ENCODE measurements at places on chromosomes 6 and 20.
A peak's percentile ranks its signal among the peaks of the same experiment; 100 is the strongest.

DNA sequence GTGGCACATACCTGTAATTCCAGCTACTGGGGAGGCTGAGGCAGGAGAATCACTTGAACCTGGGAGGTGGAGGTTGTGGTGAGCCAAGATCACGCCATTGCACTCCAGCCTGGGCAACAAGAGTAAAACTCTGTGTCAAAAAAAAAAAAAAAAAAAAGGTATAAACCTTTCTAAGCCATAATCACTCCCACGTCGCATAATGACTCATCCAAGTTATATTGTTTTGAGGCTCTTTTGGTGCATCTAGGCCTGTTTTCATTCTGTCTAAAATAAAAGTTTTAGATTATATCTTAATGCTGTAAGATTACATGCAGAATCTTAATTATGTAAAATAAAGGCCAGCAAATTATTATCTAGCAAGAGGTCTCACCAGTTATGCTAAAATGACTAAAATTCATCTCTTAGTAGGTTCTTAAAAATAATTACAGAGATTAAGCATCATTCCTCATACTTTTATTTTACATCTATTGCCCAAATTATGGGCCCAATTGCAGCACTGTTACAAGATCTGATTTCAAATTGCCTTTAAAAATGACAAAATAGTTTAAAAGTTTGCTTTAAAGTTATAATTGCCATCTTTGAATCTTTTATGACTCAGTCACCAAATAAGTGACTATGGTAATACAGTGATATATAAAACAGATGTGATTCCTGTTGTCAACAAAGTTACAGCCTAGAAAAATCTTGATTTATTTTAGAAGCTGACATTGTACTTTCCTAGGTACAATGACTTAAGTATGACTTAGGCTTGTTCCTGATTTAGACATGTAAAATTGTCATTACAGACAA, 10.4 kb upstream of the SUMO4 start:
- DNase-seq = no peak

- DNase-seq = no peak
These were observed 31.8 kb downstream of the SAYSD1 start for GRCh38 chr6:39083231-39083634.

GRCh38 chr6:52288841-52289240, 4.3 kb upstream of the MCM3 start:
- no peak for DNase-seq

DNA sequence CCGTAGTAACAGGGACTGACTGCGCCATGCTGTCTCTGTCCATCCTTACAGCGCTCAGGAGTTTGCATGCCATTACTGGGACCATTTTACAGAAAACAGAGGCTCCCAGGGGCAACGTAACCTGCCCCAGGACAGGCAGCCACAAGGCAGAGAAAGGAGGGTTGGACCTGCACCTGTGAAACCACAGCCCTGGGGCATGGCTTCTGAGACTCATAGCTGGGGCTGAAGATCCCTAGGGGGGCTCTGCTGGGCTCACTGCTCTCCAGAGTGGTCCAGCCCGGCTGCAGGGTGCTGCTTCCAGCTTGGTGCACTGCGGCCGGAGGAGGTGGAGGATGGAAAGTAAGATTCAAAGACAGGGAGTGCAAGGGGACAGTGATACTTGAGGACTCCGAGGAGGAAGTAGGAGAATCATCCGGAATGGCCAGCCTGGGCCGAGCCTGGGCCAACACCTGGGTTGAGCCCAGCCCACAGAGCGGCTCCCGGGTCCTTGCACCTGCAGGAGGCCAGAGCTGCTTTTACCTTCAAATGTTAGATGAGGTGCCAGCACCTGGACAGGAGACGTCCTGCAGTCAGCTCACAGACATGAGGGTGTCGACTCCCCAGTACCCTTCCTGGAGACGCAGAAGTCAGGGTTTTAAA, 183.2 kb downstream of the CDH4 start:
- no peak for DNase-seq

GRCh38 chr6:148835920-148836441, 89.2 kb downstream of the UST start:
- no peak for DNase-seq

DNA sequence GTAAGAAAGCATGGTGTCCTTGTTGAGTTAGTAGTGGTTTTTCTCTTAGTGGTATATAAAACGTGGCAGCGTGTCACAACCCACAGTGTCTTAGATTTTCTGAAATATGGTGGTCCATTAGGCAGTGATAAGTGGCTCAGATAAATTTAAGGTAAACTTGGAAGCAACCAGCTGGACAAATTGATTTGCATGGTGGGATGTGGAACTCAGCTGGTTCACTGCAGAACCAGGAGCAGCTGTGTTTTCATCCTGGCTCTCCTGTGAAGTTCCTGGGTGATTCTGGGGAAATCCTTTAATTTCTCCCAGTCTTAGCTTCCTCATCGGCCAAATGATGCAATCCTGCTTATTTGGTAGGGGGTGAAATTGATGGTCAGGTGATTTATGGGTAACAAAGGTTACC, 32.9 kb upstream of the EEF1E1 start:
- DNase-seq = no peak

DNA sequence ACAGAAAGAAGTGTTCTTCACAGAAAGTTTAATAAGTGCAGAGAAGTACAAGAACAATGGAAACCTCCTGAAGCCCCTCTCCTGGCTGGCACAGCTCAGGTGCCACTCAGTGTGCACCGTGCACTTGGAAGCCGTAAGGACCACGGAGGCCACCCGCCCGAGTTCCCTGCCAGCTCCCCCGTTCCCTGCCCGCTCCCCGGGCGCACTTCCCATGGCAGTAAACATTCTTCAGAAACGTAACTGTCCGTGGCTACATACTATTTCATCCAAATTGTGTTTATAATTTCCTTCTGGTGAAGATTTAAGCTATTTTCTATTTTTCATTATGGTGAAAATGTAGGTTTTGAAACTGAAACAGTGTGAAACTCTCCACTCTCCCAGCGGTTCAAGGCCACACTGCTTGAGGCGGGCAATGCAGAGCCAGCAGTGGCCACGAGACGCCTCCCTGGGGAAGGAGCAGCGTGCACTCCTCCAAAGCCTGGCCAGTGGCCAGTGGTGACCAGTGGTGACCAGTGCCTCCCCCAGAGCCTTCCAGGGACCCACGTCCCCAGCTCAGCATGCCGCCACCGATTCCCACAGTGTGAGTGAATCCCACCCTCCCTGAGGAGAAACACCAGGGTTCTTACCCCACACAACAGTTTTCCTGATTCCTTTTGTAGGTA, 46.4 kb downstream of the TAF4 start:
- no peak for DNase-seq

DNA sequence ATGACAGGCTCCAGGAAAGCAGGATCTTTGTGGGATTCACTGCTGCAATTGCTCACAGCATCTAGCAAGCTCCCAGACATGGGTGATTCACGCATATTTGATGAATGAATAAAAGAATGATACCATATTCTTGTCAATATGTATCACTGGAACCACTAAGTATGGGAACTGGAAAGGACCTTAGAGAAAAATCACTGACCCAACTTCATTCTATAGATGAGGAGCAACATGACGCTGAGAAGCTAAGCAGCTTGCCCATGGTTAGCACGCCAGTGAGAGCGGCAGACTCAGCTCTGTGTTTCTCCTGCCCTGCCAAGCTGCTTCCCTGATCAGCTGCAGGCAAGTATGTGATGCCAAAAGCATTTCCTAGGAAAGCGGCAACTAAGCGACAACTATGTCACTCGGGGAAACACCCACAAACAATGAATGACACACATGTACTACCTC, 66.8 kb downstream of the PPP1R3G start:
- no peak for DNase-seq

DNA sequence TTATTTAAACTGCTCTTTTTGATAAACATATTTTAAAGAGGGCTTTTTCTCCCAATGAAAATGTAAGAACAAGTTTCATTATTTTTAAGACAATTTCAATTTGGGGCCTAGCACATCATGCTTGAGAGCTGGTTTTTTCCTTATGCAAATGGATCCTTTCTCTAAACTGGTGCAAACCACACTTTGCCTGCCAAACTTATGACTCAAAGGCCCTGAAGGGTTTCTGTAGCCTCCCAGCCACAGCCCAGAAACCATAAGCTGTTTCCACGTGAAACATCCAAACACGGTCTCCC, 451 bp upstream of the HSF2 start:
- DNase-seq = no peak

DNA sequence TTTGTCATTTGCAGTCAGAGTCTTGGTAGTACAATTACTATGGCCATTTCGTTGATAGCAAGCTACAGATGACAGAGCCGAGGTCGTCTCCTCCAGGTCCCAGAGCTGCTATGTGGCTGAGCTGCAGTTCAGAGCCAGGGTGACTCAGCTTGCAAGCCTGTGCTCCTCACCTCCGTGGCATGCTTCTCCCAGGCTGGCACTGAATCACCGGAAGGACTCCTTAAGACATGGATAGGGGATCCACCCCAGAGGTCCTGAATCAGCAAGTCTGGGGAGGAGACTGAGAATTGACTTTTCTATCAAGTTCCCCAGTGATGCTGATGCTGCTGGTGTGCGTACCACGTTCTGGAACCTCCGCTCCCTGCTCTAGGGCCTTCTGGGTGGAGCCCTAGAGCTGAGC, 291.2 kb downstream of the CDH26 start:
- DNase-seq = no peak

DNA sequence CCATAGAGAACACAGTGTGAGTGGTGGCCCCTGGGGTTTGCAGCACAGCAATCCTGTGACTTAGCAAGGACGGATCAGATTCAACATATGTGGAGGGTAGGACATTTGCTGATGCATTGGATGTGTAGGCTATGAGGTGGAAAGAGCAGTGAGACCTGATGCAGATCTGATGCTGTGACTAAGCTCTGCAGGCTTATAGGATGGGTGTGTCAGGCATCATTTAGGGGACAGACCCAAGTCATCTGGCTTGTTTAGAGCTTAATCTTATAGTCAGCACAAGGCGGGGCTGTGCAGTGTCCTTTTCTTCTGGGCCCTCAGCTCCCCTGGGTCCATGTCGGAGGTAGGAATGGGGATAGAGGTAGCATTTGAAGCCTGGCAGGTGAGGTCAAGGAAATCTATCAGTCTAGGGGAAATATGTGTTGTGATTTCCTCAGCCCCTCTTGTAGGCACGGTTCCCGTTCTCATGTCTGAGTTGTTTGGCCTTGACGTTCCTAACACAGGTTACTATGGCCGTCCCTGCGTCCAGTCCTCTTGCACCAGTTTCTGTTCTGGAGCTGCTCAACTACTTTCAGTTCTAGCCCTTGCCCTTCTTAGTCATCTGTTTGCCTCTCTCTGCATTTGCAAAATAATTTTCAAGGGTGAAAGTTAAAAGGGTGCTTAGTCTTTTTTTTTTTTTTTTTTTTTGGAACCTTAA, 15.6 kb upstream of the MAPRE1 start:
- no peak for DNase-seq

DNA sequence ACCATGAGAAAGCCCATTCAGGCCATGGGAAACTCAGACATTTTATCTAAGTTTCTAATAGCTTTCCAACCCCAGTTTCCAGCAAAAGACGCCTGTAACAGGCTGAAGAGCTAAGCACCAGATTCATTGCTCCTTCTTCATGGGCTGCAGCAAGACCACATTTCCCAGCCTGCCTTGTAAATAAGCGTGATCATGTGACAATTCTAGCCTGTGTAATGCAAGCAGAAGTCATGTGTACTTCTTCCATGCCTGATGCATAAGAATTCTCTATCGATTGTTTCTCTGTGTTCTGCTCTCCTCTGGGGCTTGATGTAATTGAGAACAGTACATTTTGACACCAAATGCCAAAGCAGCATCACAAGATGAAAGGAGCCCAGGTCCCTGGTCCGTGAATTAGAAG, 6.8 kb downstream of the PCSK2 start:
- DNase-seq = no peak

DNA sequence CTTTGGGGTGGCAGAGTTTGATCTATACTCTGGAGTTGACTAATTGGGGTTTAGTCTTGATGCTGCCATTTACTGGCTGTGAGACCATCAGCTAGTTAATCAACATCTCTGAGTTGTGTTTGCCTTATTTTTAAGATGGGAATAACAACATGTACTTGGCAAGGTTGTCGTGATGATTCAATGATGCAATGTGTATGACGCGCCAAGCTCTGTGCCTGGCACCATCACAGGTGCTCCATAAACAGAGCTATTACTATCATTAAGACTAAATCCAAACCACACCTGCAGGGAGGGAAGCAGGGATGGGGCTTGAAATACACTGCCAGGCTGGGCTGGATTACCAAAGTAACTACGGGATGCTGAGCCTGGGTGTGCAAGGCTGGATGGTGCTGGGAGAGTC, 60.1 kb upstream of the E2F3 start:
- DNase-seq = no peak

GRCh38 chr20:38473367-38473795, 738 bp downstream of the RALGAPB start:
- DNase-seq = no peak

GRCh38 chr6:96460052-96460700, 61.4 kb upstream of the UFL1 start:
- DNase-seq = no peak

- no peak for DNase-seq
These were observed 929.5 kb downstream of the KIF16B start for GRCh38 chr20:15643713-15644112.

- peak; percentile 47 for DNase-seq
These were observed 87.7 kb downstream of the TMEM242 start for GRCh38 chr6:157235600-157236039.

DNA sequence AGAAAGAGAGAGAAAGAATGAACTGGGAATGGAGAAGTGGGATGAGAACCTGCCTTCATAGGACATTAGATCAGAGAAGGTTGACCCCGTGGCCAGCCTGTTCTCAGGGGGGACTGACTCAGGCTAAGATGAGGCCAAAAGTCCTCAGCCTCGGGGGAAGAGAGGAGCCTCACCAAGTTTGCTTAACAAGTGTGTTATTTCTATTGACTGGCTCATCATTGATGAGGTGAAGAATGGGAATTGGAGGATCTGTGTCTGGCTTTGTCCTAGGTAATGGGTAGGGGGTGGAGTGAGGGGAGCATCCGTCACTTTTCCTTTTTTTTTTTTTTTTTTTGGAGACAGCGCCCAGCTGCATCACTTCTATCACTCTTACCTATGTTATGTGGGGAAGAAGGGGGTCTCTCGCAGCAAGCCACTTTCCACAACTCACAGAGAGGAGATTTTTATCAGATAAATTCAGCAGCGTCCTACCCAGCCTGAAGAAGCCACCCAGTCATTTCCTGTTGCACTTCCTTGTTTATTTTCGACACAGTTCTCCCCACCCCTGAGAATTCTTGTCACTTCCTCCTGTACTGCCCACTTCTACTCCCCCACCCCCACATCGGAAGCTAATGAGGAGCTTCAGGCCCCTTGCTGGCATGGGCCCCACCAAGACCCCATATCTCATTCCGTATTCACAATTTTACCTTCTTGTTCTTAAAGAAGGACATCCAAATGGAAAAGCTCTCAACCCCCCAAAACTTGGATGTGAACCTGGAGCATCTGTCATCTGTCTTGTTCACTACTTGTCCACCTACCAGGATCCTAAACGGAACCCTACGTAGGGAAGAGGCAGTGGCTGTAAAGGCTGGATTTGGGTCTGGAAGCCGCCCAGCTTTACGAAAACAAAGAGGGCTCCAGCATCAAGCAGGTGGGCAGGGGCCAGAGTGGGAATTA, 2.8 kb upstream of the RNASET2 start:
- DNase-seq = peak; percentile 68

- DNase-seq = no peak
These were observed 700 bp upstream of the MCUR1 start for GRCh38 chr6:13814938-13815575.

GRCh38 chr6:13558718-13559117, 15.7 kb upstream of the SIRT5 start:
- DNase-seq = no peak

GRCh38 chr6:4057036-4057435, 21.9 kb downstream of the FAM217A start:
- DNase-seq = no peak

GRCh38 chr6:105019285-105019684, 62.4 kb downstream of the LIN28B start:
- no peak for DNase-seq

GRCh38 chr6:20698675-20699074, 164.4 kb downstream of the CDKAL1 start:
- no peak for DNase-seq
